ENCODE measurements at places on chromosomes 4 and X.

DNA sequence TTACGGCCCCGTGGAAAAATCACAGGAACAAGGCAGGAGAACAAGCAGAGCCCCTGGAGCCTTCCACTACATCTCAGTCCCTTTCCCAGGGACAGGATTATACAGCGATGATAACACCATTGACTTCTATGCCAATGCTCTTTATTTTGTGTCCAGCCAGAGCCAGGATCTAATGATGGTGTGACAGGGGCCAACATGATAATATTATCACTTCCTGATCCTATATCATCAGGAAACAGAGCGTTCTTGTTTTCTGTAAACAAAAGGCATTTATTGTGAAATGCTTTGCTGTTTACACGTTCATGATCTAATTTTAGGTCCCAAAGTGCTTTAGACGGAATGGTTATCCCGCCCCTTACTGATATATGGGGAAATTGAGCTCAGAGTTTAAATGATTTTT is 12.8 kb downstream of the TMPRSS11E start:
- DNase-seq, result no peak

GRCh38 chr4:147491086-147491485 is 10.2 kb downstream of the EDNRA start:
- no peak for DNase-seq

DNA sequence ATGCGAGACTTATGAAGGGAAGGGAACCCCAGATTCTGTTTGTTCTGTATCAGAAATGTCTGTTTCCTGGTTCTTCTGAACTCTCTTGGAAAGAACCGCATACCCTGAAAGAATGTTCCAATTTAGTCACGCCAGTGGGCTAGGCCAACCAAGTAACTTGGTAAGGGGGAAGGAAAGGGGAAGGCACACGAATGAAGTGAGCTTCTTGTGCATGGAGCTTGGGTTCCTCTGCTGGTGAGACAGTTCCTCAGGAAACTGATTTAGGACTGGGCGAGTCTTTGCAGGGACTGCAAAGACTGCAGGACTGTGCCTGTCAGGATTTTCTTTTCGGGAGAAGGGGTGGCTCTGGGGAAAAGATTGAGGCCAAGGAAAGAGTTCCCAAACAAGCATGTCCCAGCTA is 35.6 kb downstream of the FRMPD3 start:
- DNase-seq, result no peak

DNA sequence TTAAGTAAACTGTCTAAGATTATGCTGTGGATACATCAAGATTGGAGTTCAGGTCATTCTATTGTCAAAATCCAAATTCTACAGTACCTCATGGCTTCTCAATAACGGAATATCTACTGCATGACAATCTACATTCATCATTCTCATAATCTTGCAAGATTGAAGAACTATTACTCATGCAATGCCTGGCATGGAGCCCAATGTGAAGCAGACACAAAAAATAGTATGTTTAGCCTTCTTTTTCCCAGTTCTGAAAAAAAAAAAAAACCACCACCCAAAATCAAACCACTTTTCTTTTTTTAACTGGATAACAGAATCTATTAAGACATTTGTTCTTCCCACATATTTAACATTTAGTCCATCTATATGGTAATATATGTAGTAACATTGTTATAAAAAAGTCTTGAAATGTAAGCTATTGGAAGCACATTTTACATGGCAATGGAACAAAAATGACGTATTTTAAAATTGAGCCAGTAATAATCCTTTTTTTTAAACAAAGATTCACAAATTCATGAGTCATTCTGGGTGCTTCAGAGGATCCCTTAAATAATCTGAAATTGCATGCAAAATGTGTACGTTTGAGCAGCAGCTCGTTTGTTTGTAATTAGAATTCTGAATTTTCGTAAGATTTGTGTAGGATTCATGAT is 232.2 kb upstream of the FMR1 start:
- no peak for DNase-seq
